ENCODE measurements at places on chromosomes 7 and 10. TPM values are rescaled to one million over a fixed set of nuclear protein-coding genes. Genes with fewer than 3 reads are reported as not detected.
A peak's percentile ranks its signal among the peaks of the same experiment; 100 is the strongest.

GRCh38 chr7:132373879-132374278 lies 202.4 kb downstream of the PLXNA4 start:
- peaks cover 5% of the 10 kb centered on the region for H3K4me1 ChIP-seq
- H3K36me3 ChIP-seq = no peaks in the 10 kb centered on the region
- H3K27me3 ChIP-seq = no peaks in the 10 kb centered on the region
- no peak overlapping the region for H3K27ac ChIP-seq
- no peak overlapping the region for H3K4me3 ChIP-seq

- DNase-seq = no peak
- peaks cover 99% of the 10 kb centered on the region for H3K27me3 ChIP-seq
- no peaks in the 10 kb centered on the region for H3K36me3 ChIP-seq
- peak overlapping the region; percentile 53 for H3K4me3 ChIP-seq
- peaks cover 62% of the 10 kb centered on the region for H3K4me1 ChIP-seq
- peak overlapping the region; percentile 81 for H3K27ac ChIP-seq
Measured at GRCh38 chr7:27182861-27183681, 2.0 kb downstream of the HOXA11 start.

- no peak overlapping the region for H3K4me3 ChIP-seq
- no peak overlapping the region for H3K27ac ChIP-seq
- no peaks in the 10 kb centered on the region for H3K27me3 ChIP-seq
- H3K4me1 ChIP-seq = peaks cover 5% of the 10 kb centered on the region
Measured at GRCh38 chr7:50538478-50538877, 26.7 kb downstream of the DDC start.

DNA sequence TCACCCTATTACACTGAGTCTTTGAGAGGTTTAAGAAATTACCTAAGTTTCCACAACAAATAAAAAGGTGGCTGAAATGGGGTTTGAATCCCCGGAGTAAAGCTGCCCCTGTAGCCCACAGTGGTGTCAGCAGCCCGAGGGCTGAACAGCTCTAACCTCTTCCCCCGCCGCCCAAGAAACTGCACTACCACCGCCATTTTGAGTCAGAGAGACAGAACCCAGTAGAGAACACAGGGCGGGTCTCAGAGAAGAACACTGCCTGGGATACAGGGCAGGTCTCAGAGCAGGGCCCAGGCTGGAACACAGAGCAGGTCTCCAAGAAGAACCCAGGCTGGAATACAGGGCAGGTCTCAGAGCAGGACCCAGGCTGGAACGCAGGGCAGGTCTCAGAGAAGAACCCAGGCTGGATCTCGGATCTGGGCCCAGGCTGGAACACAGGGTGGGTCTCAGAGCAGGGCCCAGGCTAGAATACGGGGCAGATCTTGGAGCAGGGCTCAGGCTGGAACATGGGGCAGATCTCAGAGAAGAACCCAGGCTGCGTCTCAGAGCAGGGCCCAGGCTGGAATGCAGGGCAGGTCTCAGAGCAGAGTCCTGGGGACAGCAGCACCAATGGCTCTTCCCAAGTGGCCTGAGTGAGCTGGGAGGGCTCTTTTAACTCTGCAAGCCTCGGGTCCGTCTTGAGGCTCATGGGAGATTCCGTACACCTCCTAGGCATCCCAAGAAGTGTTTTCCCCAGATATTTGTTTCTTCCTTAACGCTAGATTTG lies 85.9 kb upstream of the LANCL2 start:
- H3K4me1 ChIP-seq = peaks cover 5% of the 10 kb centered on the region
- H3K27ac ChIP-seq = no peak overlapping the region
- H3K27me3 ChIP-seq = no peaks in the 10 kb centered on the region
- no peaks in the 10 kb centered on the region for H3K36me3 ChIP-seq

DNA sequence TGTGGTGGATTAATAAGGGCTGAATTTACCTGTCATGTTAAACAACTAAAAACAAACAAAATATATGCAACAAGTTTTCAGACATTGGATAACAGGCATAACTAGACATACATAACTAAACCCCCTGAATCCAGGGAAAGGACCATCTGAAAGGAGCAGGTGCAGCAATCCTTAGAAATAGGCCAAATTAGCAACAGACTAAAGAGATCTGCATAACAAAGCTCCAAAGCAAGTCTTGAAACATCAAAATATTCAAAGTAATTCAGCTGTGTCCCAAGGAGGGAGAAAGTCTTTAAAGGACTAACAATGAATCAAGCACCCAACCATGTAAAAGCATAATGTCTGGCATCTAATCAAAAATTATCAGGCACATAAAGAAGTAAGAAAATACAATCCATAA lies 475.1 kb downstream of the GRID1 start:
- no peaks in the 10 kb centered on the region for H3K4me1 ChIP-seq
- no peak for DNase-seq
- H3K4me3 ChIP-seq = no peak overlapping the region
- no peak overlapping the region for H3K27ac ChIP-seq
- H3K36me3 ChIP-seq = no peaks in the 10 kb centered on the region
- no peaks in the 10 kb centered on the region for H3K27me3 ChIP-seq

- H3K27me3 ChIP-seq = peaks cover 92% of the 10 kb centered on the region
- H3K4me3 ChIP-seq = no peak overlapping the region
- DNase-seq = no peak
- H3K36me3 ChIP-seq = peaks cover 15% of the 10 kb centered on the region
- peaks cover 28% of the 10 kb centered on the region for H3K4me1 ChIP-seq
Measured at GRCh38 chr10:101772017-101772894, 3.7 kb downstream of the FGF8 start.

DNA sequence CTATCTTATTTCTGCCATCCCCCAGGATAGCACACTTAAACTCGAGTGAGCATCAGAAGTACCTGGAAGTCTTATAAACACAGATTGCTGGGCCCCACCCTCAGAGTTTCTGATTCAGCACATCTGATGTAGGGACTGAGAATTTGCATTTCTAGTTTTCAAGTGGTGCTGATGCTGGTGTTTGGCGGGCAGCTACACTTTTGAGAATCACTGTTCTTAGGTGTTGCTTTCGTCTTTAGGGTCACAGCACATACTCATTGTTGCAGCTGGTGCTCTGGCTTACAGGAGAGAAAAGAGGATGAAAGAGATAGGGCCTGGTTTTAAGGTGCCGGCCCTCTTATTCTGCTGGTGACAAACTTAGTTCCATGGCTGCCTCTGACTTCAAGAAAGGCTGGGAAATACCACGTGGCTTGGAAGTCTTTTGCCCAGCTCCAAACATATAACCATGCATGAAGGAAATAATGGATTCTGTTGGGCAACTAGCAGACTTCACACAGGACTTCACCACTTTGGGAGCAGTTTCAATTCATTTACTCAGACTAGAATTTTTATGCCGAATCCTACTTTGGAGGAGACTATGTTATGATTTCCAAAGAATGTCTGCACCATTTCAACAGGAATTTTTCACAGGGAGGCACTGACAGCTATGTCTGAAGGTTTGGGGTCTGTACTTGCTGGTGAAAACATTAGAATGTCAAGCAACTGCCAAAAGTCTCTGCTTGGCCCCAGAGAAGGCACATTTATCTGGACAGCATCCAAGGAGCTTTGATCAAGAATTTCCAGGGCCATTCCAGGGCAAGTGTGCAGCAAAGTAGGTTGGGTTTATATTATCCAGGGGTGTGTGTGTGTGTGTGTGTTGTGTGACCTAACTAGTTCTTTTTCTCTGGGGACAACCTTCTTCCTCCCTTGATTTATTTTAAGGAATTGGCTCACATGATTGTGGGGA lies 6.9 kb upstream of the MINDY4 start:
- no peak overlapping the region for H3K27ac ChIP-seq
- DNase-seq = no peak
- no peak overlapping the region for H3K4me3 ChIP-seq
- no peaks in the 10 kb centered on the region for H3K36me3 ChIP-seq
- peaks cover 11% of the 10 kb centered on the region for H3K4me1 ChIP-seq

- no peak for DNase-seq
- H3K4me1 ChIP-seq = peaks cover 14% of the 10 kb centered on the region
- H3K27me3 ChIP-seq = no peaks in the 10 kb centered on the region
- H3K4me3 ChIP-seq = no peak overlapping the region
- no peaks in the 10 kb centered on the region for H3K36me3 ChIP-seq
- H3K27ac ChIP-seq = no peak overlapping the region
Measured at GRCh38 chr10:47027108-47027783, 116.0 kb downstream of the PTPN20 start.

DNA sequence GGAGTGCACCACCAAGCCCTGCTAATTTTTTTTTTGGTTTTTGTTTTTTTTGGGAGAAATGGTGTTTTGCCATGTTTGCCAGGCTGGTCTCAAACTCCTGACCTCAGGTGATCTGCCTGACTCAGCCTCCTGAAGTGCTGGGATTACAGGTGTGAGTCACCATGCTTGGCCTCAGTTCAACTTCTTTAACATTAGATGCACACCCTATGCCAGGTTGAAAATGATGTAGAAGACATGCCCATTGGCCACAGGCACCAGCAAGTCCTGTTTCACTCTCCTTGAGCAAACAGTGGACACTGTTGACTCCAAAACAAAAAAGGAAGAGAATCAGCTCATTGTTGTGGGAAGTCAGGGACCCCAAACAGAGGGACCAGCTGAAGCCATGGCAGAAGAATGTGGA lies 1205.3 kb downstream of the REEP3 start:
- H3K27me3 ChIP-seq = no peaks in the 10 kb centered on the region
- H3K4me1 ChIP-seq = no peaks in the 10 kb centered on the region
- no peaks in the 10 kb centered on the region for H3K36me3 ChIP-seq
- H3K27ac ChIP-seq = no peak overlapping the region
- DNase-seq = no peak

DNA sequence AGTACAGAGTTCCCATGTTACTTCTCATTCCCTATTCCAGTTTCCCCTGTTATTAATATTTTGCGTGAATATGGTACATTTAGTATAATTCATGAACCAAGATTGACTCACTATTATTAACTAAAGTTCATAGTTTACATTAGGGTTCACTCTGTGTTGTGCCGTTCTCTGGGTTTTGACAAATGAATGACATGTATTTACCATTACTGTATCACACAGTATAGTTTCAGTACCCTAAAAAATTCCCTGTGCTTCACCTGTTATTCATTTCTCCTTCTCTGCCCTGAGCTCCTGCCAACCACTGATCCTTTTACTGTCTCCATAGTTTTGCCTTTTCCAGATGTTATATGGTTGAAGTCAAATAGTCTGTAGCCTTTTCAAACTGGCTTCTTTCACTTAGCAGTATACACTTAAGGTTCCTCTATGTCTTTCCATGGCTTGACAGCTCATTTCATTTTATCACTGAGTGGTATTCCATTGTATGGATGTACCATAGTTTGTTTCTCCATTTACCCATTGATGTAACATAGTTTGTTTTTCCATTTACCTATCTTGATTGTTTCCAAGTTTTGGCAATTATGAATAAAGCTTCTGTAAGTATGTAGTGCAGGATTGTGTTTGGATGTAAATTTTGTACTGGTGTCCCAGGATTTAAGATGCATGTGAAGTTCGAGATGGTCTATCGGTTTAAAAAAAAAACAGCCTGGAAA lies 58.8 kb downstream of the CDK14 start:
- H3K36me3 ChIP-seq = no peaks in the 10 kb centered on the region
- no peak overlapping the region for H3K4me3 ChIP-seq
- no peak for DNase-seq
- no peak overlapping the region for H3K27ac ChIP-seq

DNA sequence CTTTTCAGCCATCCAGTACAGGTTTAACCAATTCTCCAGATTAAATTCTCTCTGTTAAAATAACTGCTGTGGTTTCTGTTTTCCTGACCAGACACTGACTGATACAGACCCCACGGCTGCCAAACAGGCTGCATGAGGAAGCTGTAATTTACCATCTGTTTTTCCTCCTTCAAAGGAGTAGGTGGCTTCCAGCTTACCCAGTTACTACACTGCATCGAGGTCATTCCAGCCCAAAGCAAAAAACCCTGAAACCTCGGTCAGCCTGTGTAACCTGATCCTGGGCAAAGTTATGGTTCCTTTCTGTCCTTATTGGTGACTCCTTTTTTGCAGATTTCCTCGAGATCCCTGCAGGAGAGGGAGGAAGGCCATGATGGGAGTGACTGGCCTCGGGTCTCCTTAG lies 27.9 kb upstream of the LOXL4 start:
- peaks cover 8% of the 10 kb centered on the region for H3K4me1 ChIP-seq
- H3K27me3 ChIP-seq = no peaks in the 10 kb centered on the region
- no peak overlapping the region for H3K27ac ChIP-seq

GRCh38 chr7:111821046-111821445 lies 258.8 kb upstream of the IMMP2L start:
- H3K27me3 ChIP-seq = no peaks in the 10 kb centered on the region
- DNase-seq = no peak
- H3K4me3 ChIP-seq = no peak overlapping the region
- no peaks in the 10 kb centered on the region for H3K4me1 ChIP-seq
- H3K27ac ChIP-seq = no peak overlapping the region
- H3K36me3 ChIP-seq = no peaks in the 10 kb centered on the region

DNA sequence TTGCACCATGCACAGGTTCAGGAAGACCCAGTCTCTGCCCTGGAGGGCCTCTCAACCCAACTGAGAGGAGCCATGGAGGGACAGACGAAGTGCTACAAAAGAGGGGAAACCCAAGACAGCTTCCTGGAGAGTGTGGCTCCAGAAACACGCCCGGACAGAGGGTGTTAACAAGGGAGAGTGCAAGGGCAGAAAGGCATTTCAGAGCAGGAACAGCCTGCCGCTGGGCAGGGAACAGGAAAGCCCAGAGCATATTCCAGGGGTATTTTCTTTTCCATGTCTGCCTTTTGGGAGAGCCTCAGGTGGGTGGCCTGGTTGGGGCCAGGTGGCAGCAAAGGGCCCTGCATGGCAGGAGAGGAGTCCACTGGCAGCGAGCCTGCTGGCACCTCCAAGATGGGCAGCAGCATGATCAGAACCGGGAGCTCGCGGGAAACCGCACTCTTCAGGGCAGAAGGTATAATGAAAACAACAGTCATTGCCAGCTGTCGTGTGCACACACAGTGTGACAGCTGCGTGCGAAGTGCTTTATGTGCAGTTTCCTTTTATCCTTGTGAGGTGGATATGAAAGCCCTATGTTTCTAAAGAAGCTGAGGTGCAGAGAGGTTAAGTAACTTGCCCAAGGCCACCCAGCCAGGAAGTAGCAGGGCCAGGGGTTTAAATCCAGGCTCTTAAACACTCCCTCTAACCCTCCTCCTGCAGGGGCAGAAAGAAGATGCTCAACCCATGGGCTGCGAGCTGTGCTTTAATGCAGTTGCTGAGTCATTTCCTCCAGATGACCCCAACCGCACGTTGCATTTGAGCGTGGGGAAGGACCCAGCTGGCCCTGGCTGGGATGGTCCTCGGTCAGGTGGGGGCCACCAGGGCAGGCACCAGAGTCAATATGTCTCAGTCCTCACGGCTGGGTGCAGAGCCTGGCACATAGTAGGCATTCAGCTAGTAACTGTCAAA lies 128.6 kb downstream of the OAT start:
- no peaks in the 10 kb centered on the region for H3K27me3 ChIP-seq
- H3K4me1 ChIP-seq = peaks cover 8% of the 10 kb centered on the region
- no peak overlapping the region for H3K4me3 ChIP-seq
- DNase-seq = peak; percentile 24

- no peak overlapping the region for H3K27ac ChIP-seq
- no peaks in the 10 kb centered on the region for H3K4me1 ChIP-seq
- no peak overlapping the region for H3K4me3 ChIP-seq
Measured at GRCh38 chr10:86609920-86610319, 44.4 kb upstream of the OPN4 start.

GPC2 gene
- 6.1 TPM for total RNA-seq

ZDHHC6 gene
- 37.6 TPM for total RNA-seq

LMTK2 gene
- 29.3 TPM for total RNA-seq

C10orf62 gene
- 0.50 TPM for total RNA-seq

CYP17A1 gene
- total RNA-seq = 0.44 TPM

TSPAN12 gene
- 16.8 TPM for total RNA-seq

PON1 gene
- 0.59 TPM for total RNA-seq

PARP12 gene
- 16.3 TPM for total RNA-seq

TAS2R4 gene
- total RNA-seq = 4.5 TPM

ZNF804B gene
- total RNA-seq = 2.0 TPM

DKK1 gene
- total RNA-seq = 3.5 TPM

ZNF736 gene
- total RNA-seq = 32.3 TPM

NOD1 gene
- 7.7 TPM for total RNA-seq

TCAF2 gene
- 2.3 TPM for total RNA-seq
